HFF-Myc (cell line): ENCODE measurements at places on chromosomes 1 and 21.

GRCh38 chr1:3081171-3081683, 12.2 kb downstream of the PRDM16 start:
- DNase-seq = no peak

GRCh38 chr1:226044514-226045101, 17.9 kb upstream of the H3-3A start:
- DNase-seq = no peak

DNA sequence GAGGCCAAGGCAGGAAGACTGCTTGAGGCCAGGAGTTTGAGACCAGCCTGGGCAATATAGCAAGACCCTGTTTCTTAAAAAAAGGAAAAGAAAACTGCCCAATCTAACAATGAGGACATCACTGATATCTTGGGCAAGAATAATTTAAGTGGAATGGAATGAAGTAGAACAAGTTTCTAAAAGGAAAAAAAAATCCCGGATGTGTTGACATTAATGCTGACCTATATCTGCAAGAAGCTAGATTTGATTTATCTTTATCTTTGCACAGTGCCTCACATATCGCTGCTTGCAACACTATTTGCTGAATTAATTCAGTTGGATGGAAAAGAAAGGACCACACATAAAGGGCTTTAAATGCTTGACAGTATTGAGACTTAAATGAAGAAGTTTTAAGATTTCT, 27.8 kb downstream of the DIPK1A start:
- DNase-seq = no peak

DNA sequence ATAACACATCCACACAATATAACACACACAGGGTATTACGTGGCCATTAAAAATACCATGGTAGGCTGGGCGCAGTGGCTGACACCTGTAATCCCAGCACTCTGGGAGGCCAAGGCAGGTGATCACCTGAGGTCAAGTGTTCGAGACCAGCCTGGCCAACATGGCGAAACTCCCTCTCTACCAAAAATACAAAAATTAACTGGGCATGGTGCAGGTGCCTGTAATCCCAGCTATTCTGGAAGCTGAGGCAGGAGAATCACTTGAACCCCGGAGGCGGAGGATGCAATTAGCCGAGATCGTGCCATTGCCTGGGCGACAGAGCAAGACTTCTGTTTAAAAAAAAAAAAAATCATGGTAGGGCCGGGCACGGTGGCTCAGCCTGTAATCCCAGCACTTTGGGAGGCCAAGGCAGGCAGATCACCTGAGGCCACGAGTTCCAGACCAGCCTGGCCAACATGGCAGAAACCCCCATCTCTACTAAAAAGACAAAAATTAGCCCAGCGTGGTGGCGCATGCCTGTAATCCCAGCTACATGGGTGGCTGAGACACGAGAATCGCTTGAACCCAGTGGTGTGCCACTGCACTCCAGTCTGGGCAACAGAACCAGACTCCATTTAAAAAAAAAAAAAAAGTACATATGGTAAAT, 24.1 kb upstream of the HPDL start:
- no peak for DNase-seq

GRCh38 chr1:151013518-151013917, 5.3 kb downstream of the PRUNE1 start:
- no peak for DNase-seq
